GM19239 (cell line): ENCODE measurements at places on chromosomes 16 and 17.

- DNase-seq, result no peak
Measured at GRCh38 chr16:58418601-58419000, 26.3 kb downstream of the GINS3 start.

GRCh38 chr16:17296431-17296830 is 174.3 kb downstream of the XYLT1 start:
- DNase-seq, result no peak

- DNase-seq, result no peak
Measured at GRCh38 chr17:7559320-7560171, 996 bp downstream of the TNFSF13 start.

DNA sequence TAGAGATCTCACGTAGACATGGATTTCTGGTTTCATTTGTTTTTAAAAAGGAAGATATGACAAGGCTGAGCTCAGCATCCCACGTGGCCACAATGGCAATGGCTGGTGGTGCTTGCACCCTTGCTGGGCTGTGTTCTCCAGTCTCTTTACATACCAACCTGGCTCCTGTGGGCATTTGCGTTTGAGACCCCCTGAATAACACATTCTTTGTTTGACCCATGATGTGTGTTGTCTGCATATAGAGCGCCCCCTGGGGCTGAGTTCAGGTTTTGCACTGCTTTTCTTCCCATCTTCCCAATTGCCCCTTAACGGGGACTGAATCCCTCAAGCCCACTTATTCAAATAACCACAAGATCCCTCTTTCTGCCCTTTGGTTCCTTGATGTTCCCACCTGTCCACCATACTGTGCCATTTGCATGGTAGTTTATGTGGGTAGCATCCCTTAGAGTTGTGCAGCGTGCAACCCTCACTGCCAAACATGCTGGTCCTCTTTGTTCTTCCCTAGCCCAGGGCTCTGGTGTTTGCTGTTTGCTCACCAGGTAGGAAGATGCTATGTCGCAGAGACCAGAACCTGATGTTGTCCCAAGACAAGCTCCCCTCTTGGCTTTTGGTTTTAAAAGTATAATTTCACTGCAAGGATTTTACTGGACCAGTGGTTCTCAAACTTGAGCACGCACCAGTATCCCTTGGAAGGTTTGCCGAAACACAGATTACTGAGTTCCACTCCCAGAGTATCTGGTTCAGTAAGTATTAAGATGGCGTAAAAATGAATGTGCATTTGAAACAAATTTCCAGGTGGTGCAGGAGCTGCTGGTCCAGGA is 38.5 kb upstream of the NKD1 start:
- DNase-seq, result no peak

- DNase-seq, result no peak
Measured at GRCh38 chr16:74842413-74842812, 67.8 kb upstream of the FA2H start.

GRCh38 chr16:88208112-88208511 is 174.6 kb upstream of the ZNF469 start:
- no peak for DNase-seq

- DNase-seq, result no peak
Measured at GRCh38 chr16:1729026-1729425, 23.0 kb downstream of the MAPK8IP3 start.

- no peak for DNase-seq
Measured at GRCh38 chr17:58338841-58339754, 10.5 kb upstream of the TSPOAP1 start.

- DNase-seq, result no peak
Measured at GRCh38 chr17:352421-353212, at the start of gene RPH3AL. TSS of gene RPH3AL (minus strand) at chr17:352807. CDS start at chr17:327543, 25,264 bp downstream.

DNA sequence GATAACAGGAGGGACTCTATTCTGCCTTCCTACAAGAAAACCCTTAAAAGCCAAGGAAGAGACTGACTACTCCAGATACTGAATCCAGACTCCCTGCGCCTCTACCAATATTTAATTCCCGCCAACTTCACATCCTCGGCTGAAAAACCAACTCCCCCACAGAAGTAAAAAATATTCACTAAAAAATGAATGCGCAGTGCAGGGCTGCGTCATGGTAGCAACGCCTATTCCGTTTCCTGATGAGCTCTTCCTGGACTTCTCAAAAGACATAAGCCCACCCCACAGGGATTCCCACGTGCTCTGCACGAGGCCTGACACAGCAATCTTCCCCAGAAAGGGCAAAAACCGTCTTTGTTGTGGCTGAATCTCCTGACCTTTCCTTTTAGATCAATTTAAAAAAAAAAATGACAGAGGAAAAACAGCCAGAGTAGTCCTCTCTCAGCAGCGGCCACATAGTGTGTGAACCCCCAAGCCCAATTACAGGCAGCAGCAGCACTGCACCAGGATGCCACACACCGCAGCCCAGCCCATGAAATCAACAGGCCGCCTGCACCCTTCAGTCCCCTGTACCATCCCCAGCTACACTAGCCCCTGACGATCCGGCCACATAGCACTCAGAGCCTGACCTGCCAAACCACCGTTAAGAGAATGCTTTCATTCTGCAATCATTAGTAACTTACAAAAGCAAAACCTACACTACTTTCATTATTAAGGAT is 23.9 kb downstream of the KLHDC4 start:
- no peak for DNase-seq

- no peak for DNase-seq
Measured at GRCh38 chr16:1527836-1528811, 5.3 kb upstream of the TMEM204 start.

DNA sequence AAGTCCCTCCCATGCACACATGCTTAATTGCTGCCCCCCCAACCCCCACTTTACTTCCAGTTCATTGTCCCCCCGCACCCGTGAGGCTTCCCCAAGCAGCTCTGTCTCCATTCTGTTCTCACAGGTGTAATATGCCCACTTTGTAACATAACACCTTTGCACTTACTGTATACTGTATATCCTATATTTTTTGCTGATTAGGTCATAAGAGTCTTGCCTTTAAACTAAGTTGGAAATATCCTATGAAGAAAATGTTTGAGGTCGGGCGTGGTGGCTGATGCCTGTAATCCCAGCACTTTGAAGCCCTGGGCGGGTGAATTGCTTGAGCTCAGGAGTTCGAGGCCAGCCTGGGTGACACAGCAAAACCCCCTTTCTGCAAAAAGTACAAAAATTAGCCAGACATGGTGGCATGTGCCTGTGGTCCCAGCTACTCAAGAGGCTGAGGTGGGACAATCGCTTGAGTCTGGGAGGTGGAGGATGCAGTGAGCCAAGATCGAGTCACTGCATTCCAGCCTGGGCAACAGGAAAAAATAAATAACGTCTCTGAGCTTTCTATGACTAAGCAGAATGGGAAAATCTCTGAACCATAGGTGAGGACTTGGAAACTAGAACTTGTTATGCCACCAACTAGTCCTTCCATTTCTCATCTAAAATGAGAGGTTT is 76.1 kb downstream of the TNRC6C start:
- DNase-seq, result no peak

DNA sequence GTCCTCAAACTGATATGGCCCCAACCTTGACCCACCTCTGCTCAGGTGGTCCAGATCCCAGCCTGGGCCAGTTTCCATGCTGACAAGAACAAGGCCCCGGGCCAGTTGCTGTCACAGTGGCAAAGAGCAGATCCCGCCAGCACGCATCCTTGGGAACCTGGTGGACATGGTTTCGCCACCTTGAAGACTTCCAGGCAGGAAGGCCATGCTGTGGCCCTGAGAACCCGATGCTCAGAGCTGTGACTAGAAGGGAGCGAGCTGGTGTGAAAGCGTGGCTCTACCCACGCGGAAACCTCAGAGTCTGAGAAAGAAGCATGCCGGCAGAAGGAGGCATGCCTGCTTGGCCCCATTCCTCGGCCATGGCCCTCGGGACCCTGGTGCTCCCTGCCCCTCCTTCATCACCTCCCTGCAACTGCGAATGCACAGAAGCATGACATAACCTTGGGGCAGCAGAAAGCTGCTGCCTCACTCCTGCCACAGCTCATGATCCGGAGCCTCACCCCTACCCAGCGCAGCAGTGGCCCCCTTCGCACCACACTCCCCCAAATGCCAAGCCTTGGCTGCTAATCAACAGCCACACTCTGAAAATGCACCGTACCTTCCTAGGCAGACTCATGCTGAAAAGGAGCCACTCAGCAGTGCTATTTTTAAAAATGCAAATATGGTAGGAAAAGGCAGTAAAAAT is 33.2 kb downstream of the UBE2O start:
- no peak for DNase-seq
